Hair follicle dermal papilla cell (primary cell): ENCODE measurements at places on chromosomes 6 and 20. TPM values are rescaled to one million over a fixed set of nuclear protein-coding genes. Genes with fewer than 3 reads are reported as not detected.

TRIM38 gene
- total RNA-seq, result 10.6 and 11.4 TPM in 2 replicates

MTCH1 gene
- total RNA-seq, result 240 and 258 TPM in 2 replicates

MAK gene
- not detected in 2 replicates for total RNA-seq

BPIFB4 gene
- not detected in 2 replicates for total RNA-seq

SPEF1 gene
- total RNA-seq, result under 0.01 TPM in 1 of 2 replicates, not detected in the other

RBPJL gene
- not detected in 2 replicates for total RNA-seq

PHACTR3 gene
- 5.2 and 9.4 TPM in 2 replicates for total RNA-seq

ENPP4 gene
- 0.36 and 0.97 TPM in 2 replicates for total RNA-seq

SLPI gene
- total RNA-seq, result not detected in 2 replicates

SLC26A8 gene
- total RNA-seq, result not detected in 2 replicates

TRERF1 gene
- total RNA-seq, result 7.9 and 10.2 TPM in 2 replicates

SLC22A16 gene
- 0.12 TPM in 1 of 2 replicates, not detected in the other for total RNA-seq

MCHR2 gene
- total RNA-seq, result not detected in 2 replicates

SIRPD gene
- not detected in 2 replicates for total RNA-seq

FBXO30 gene
- total RNA-seq, result 20.9 and 25.8 TPM in 2 replicates

OSER1 gene
- total RNA-seq, result 50.3 and 50.8 TPM in 2 replicates

MPIG6B gene
- not detected in 2 replicates for total RNA-seq

PTP4A1 gene
- total RNA-seq, result 25.5 and 29.2 TPM in 2 replicates

RIPOR3 gene
- total RNA-seq, result 29.3 and 50.8 TPM in 2 replicates

LY6G6D gene
- not detected in 2 replicates for total RNA-seq

DSE gene
- total RNA-seq, result 174 and 228 TPM in 2 replicates

PPP1R16B gene
- total RNA-seq, result not detected in 2 replicates
